ENCODE measurements at places on chromosomes 4 and X. TPM values are rescaled to one million over a fixed set of nuclear protein-coding genes. Genes with fewer than 3 reads are reported as not detected.

The FAM236B gene
- not detected for total RNA-seq

DNA sequence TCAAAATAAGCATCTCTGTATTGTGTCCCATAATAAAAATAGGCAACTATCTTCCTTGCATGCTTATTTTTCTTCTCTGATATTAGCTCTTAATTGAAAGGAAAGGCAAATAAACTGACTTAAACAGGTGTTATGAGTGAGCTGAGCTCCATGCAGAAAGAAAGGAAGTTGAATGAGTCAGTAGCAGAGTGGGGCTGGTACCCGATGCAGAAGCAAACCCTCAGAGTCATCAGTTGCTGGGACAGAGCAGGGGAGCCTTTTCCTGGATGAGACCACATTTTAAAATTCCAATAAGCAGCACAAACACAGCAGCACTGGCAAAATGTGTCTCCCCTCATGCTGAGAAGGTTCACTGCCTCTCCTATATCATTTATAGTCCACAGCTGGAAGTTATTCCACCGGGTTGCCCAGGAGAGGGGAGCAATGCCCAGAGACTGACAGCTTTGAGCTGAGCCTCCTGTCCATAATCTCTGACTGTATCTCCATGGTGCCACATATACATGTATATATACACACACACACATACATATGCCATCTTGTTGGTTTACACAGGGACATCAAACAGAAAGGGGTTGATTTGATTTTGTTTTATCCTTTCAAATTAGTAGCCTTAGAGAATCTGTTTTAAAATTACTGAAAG is 274.3 kb upstream of the PPARGC1A start:
- H3K27me3 ChIP-seq: no peaks in the 10 kb centered on the region
- H3K27ac ChIP-seq: no peak overlapping the region
- no peak for DNase-seq
- H3K36me3 ChIP-seq: no peaks in the 10 kb centered on the region

DNA sequence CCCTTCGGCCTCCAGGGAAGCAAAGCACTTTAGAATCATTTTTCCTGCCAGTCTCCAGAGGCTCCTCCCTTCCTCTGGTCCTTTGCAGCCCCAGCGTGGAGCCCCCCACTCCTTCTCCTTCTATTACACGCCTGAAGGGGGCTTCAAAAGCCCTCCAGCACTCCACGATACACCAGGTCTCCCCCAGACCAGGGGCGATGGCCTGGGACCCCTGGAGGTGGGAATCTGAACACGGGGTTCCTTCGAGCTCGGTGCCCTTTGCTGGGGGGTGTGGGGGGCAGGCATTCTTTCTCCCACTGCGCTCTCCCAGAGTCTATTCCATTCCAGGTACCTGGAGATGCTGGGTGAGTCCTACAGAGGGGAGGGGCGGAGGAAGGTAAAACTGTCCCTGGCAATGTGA is 97.6 kb downstream of the HMX1 start:
- H3K27ac ChIP-seq: no peak overlapping the region
- peaks cover 17% of the 10 kb centered on the region for H3K27me3 ChIP-seq
- DNase-seq: no peak
- H3K4me3 ChIP-seq: no peak overlapping the region
- no peaks in the 10 kb centered on the region for H3K4me1 ChIP-seq

DNA sequence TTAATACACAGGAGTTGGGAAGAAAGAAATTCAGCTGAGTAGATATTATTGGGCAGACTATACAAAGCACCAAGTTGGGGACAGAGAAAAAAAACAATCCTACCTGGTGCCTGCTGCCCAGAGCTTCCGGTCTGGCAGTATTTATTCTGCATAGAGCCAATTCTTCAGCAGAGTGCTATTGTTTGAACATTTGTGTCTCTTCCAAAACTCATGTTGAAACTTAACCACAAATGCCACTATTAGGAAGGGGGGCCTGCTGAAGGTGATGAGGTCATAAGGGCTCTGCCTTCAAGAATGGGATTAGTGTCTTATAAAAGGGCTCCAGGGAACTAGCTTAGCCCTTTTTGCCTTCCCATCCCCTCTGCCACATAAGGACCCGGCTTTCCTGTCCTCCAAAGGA is 136.2 kb downstream of the EVC2 start:
- no peak for DNase-seq
- H3K36me3 ChIP-seq: peaks cover 10% of the 10 kb centered on the region
- no peak overlapping the region for H3K4me3 ChIP-seq
- H3K4me1 ChIP-seq: no peaks in the 10 kb centered on the region

DNA sequence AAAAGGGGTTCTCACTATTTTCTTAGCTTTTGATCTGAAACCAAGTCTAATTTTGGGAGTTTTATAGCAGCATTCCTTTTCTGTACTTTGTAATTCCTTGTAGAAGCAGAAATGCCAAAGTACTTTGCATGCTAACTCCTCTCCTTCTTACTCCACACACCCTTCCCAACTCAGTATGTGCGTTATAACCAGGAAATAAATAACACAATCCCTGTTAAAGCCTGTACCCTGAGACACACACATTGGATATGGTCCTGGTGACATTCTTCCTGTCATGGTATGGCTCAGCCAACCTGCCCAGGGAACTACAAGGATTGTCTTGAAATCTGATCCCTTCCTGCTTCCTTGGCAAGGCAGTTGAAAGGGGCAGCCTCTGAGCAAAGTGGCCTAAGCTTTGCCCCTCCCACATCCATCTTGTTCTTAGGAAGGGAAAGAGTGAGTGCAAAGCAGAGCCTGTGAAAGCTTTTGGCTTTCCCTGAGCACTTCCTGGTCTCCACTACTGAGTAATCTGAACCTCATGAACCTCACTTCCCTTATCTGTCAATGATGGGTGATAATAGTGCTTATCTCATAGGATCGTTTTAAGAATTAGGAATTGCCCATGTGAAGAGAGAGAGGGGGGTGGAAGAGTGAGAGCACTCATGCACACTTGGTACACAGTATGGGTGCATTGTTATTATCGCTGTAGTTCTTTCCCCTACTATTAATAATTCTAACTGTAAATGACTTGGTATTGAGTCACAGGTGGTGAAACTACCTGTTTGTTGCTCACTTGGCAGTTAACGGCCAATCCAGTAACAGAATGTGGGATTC is 109.3 kb downstream of the AFF2 start:
- no peak for DNase-seq
- no peak overlapping the region for H3K4me3 ChIP-seq
- H3K36me3 ChIP-seq: no peaks in the 10 kb centered on the region
- no peak overlapping the region for H3K27ac ChIP-seq

DNA sequence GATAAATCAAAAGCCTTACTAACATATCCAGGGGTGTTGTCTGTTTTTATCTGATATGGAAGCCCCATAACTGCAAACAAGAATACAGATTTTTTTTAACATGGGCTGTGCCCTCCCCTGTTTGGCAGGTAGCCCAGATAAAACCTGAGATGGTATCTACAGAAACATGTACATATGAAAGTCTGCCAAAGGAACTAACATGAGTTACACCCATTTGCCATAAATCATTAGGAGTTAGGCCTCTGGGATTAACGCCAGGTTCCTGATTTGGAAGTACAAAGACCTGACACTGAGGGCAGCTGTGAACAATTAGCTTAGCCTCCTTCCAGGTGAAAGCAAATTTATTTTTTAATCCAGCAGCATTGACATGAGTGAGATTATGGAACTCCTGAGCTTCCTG is 264.3 kb downstream of the TECRL start:
- H3K27me3 ChIP-seq: no peaks in the 10 kb centered on the region
- H3K36me3 ChIP-seq: no peaks in the 10 kb centered on the region
- H3K4me1 ChIP-seq: peaks cover 14% of the 10 kb centered on the region
- H3K4me3 ChIP-seq: no peak overlapping the region

GRCh38 chr4:42088386-42088785 is 64.1 kb downstream of the BEND4 start:
- H3K27me3 ChIP-seq: no peaks in the 10 kb centered on the region
- H3K27ac ChIP-seq: no peak overlapping the region
- H3K4me3 ChIP-seq: no peak overlapping the region
- H3K4me1 ChIP-seq: no peaks in the 10 kb centered on the region

DNA sequence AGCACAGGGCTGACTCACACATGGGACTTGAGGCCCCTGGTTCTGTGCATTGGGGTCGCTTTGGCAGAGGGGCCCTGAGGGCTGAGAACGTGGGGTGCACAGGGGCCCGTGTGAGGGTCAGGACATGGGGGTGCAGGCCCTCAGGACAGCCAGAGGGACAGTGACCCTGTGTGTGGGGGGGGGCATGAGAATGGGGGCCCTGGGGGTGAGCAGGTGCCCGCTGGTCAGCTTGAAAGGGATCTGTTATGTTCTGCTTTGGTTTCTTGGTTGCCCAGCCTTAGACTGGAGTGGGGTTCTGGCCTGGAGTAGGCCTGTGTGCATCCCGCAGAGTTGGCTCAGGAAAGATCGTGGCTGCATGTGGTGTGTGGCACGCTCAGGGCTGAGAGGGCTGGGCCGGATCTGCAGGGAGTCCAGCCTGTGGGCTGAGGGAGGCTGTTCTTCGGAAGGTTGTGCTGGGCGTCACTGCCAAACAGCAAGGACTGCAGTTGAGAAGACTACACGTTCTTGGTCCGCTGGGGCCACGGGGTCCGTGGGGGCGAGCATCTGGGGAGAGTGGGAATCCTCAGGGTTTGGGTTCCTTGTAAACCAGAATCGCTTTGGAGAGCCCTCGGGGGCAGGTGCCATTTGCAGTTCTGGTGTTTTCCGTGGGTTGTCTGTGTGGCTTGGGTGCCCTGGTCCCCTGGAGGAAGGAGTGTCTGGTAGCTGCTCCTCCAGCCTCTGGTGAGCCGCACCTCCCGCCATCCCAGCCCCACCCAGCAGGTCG is 15.2 kb upstream of the UVSSA start:
- H3K4me3 ChIP-seq: no peak overlapping the region
- no peaks in the 10 kb centered on the region for H3K27me3 ChIP-seq
- H3K4me1 ChIP-seq: no peaks in the 10 kb centered on the region
- peaks cover 92% of the 10 kb centered on the region for H3K36me3 ChIP-seq
- peak overlapping the region; percentile 55 for H3K27ac ChIP-seq

DNA sequence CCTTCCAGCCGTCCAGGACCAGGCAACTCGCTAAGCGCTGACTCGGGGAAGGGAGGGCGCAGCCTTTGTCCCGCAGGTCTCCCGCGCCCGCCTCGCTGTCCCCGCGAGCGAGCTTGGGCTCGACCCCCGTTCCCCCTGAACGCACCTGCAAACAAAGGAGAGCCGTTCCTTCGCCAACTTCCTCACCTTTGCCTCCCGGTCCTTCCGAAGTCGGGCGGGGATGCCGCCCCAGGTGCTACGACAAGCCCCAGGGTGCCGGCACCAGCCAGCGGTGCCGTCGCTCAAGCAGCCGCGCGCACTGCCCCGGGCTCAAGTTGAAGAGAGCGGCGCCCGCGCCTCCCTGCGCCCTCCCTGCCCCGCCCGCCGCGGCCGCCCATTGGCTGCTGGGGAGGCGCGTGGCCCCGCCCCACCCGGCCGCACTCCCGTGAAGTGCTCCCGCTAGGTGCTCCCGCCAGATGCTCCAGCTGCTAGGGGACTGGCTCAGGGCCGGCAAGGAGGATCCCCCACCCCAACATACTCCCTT is 107.1 kb downstream of the NSUN7 start:
- no peaks in the 10 kb centered on the region for H3K27me3 ChIP-seq
- peak overlapping the region; percentile 25 for H3K4me3 ChIP-seq
- no peaks in the 10 kb centered on the region for H3K36me3 ChIP-seq
- no peak for DNase-seq
- H3K4me1 ChIP-seq: no peaks in the 10 kb centered on the region

DNA sequence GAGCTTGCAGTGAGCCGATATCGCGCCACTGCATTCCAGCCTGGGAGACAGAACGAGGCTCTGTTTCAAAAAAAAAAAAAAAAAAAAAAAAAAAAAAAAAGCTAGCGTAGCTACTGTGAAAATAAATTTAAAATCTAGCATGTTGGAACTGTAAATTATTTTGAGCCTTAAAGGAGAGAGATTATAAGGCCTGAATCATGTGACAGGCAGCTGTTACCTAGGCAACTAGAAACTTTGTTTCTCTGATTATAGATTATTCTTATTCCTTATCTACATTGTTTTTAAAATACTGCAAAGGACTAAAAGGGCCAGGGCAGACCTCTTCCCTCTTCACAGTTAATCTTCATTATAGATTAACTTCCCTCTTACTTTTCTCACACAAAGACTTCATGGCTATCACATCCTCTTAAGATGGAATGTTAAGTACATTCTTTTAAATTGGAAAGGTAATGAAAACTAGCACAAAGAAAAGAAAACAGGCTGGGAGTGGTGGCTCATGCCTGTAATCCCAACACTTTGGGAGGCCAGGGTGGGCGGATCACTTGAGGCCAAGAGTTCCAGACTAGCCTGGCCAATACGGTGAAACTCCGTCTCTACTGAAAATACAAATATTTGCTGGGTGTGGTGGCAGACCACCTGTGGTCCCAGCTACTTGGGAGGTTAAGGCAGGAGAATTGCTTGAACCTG is 21.1 kb upstream of the PDS5A start:
- DNase-seq: no peak
- H3K36me3 ChIP-seq: no peaks in the 10 kb centered on the region
- no peak overlapping the region for H3K4me3 ChIP-seq
- H3K4me1 ChIP-seq: no peaks in the 10 kb centered on the region
- H3K27me3 ChIP-seq: no peaks in the 10 kb centered on the region
- no peak overlapping the region for H3K27ac ChIP-seq

DNA sequence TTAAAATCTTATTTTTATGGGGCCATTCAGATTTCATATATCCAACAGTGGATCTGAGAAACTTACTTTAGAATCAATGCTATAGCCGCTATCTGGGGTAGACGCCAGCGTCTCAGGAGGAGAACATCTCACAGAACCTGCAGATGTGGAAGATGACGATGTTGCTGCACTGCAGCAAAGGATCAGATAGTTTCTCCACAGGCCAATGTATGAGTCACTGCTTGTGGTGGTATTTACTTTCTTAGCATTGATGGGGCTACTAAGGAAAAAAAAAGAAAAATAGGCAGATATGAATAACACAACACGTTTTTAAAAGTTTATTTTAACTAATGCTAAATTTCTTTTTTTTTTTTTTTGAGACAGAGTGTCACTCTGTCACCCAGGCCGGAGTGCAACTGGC is 85.9 kb downstream of the ZAR1 start:
- H3K4me3 ChIP-seq: no peak overlapping the region
- no peaks in the 10 kb centered on the region for H3K27me3 ChIP-seq
- no peak for DNase-seq
- peaks cover 6% of the 10 kb centered on the region for H3K36me3 ChIP-seq

- H3K27me3 ChIP-seq: no peaks in the 10 kb centered on the region
- H3K4me1 ChIP-seq: peaks cover 7% of the 10 kb centered on the region
- peak overlapping the region; percentile 91 for H3K27ac ChIP-seq
Measured at GRCh38 chr4:11428899-11429698, 405 bp upstream of the HS3ST1 start.

DNA sequence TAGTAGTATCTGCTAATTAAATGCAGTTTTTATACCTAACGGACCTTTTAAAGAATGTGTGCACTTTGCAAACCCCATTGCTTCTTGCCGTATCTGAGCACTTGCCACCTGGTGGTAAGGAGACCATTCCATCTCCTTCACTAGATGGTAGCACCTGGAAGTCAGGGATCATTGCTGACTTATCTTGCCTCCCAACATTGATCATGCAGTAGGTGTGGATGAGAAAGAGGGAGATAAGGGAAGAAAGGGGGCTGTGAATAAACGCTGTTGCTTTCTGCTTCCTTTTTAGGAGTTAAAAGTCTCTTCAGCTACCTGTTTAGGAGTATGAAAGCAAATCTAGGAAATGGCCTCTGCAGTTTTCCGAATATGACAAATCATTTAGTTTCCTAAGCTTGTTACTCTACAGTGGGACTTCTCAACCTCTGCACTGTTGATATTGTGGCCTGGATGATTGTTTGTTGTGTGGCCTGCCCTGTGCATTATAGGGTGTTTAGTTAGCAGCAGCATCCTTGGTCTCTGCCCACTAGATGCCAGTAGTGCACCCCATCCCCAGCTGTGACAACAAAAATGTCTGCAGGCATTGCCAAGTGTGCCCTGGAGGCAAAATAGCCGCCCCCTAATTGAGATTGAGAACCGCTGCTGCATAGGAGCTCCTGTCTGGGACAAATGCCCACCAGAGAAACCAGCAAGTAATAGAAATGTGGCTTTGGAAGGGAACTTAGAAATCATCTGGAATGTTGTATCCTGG is 38.8 kb downstream of the GAB1 start:
- no peak overlapping the region for H3K27ac ChIP-seq
- no peak overlapping the region for H3K4me3 ChIP-seq
- H3K36me3 ChIP-seq: no peaks in the 10 kb centered on the region

All from esophagus squamous epithelium (tissue), 5 donors.